D721Med (cell line): ENCODE measurements at places on chromosomes 6 and 20.

GRCh38 chr20:1669304-1669703 lies 11.7 kb upstream of the SIRPG start:
- no peak for DNase-seq

DNA sequence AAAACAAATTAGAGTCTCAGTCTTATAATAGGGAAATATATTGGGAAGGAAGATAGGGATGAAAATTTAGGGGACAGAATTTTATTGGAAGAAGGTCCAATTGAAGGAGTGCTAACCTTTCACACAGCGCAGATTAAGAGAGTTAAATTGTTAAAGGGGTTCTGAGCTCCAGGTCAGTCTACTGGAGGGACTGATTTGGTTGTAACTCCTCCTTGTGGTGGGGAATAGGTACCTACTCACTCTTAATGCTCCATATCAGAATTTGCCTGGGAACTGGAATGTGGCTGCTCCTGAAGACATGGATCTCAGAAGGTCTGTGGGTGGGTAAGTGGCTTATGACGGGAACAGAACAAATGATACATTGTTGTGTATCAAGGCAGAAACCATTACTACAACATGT lies 143.5 kb downstream of the FLRT3 start:
- no peak for DNase-seq

DNA sequence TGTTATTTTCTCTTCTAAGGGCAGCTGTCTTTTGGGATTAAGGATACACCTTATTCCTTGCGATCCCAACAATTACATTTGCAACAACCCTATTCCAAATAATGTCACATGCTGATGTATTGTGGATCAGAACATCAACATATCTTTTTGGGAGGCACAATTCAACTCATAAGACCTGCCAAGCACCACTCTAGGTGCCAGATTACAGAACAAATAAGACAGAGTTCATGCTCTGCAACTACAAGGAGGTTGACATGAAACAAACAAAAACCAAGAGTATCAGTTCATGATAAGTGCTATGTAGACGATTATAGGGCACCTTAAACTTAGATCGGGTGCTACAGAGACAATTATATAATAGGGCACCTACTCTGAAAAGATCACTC lies 203.2 kb upstream of the SGK1 start:
- DNase-seq = no peak

GRCh38 chr20:25227317-25227831 lies 20.5 kb upstream of the PYGB start:
- no peak for DNase-seq

- no peak for DNase-seq
Observed at GRCh38 chr6:74256381-74256780, 560.4 kb downstream of the CD109 start.

DNA sequence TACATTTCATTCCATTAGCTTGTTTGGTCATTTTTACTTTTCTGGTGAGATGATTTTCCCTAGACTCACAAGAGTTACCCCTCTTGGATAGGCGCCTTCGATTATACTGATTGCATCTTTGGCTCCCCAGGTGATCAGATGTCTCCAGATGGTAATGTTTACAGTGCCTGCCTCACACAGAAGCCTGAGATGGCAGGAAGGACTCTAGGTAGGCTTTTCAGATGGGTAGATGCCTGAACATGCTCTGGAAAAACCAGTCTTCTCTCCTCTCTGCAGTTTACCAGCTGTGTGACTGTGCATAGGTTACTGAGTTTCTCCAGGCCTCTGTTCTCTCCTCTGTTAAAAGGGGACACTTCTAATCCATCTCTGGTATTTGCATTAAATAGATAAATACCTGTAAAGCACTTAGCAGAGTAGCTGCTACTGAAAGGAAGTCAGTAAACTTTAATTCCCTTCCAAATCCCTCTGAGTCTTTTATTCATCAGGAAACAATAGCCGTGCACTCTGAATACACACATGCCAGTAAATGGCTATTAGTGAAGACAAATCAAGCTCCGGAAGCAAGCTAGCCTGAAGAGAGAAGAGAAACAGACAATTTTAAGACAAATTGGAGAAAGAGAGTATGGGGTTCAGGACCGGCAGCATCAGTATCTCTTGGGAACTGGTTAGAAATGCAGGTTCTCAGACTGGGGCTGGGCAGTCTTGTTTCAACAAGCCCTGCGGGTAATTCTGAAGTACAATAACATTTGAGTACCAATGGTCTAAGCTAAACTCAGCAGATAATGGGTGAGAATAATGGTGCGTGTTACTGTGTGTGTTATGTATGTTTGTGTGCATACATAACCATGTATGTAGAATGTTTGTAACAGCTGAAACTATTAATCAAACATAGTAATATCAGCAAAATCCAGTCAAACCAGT lies 139.4 kb downstream of the UST start:
- no peak for DNase-seq

- DNase-seq = no peak
Observed at GRCh38 chr20:32563311-32564272, 21.5 kb downstream of the NOL4L start.
